NCI-H2081 (cell line): ENCODE measurements at places on chromosomes 3 and 15.

DNA sequence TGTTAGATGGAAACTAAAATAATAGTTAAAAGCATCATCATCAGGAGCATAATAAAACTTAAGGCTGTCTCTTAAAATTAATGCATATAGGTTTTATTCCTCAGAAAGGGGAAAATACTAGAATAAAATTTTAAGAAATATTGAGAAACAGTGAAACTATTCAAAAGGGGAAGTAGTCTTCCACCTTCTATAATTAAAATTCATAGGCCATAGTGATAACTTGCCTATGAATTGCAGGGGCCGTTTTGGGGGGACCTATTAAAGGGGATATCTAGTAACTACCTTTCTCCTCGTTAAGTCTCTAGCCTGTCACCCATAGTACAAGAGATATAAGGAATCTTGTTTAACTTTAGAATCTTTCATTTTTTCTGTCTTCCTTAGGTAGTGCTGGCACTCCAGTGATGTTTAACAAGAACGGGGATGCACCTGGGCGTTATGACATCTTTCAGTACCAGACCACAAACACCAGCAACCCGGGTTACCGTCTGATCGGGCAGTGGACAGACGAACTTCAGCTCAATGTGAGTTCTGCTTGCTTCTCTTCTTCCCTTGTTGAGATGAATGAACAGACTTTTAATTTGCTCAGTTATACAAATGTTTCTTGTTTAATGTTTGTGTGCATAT is 600.4 kb downstream of the GRM7 start:
- DNase-seq = no peak

GRCh38 chr15:49674370-49674769 is 53.5 kb downstream of the DTWD1 start:
- DNase-seq = no peak

GRCh38 chr15:72783004-72783639 is 436 bp downstream of the ADPGK start:
- DNase-seq = no peak

- peak; percentile 55 for DNase-seq
Observed at GRCh38 chr3:193389335-193389734, 10.8 kb upstream of the ATP13A5 start.

- no peak for DNase-seq
Observed at GRCh38 chr15:58520936-58521292, 89.1 kb downstream of the LIPC start.

- DNase-seq = no peak
Observed at GRCh38 chr3:21587894-21588293, 163.1 kb downstream of the ZNF385D start.

DNA sequence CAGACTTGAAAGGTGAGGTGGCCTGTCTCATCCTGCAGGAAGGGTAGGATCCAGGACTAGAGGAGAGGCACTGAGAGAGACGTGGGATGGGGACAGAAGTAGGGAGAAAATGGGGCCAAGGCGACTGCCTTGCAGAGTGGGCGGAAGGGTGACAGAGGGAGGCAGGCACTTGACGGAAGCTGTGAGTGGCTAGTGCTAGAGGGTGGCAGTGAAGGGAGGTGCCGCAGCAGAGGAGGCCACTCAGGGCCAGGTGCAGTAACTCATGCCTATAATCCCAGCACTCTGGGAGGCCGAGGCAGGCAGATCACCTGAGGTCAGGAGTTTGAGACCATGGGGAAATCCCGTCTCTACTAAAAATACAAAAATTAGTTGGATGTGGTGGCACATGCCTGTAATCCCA is 7.3 kb downstream of the CCDC33 start:
- no peak for DNase-seq

- no peak for DNase-seq
Observed at GRCh38 chr3:8777201-8777977, 8.0 kb upstream of the OXTR start.

DNA sequence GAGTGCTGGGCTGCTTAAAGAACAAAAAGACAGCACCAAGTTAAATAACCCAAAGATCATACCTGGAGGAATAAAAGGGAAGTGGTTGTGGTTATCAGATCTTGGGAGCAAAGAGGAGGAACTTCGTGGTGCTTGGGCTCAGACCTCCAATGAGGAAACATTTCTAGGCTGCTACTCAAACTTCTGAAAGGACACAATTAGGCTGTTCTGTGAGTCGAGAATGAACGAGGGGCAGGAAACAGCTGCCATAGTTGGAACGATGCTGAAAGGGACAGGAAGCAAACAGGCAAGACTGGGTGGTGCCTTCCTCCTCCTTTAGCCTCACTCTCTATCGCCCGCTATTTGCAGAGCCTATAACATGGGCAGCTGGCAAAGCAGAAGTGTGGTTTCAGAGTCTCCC is 276.3 kb upstream of the ARRDC4 start:
- peak; percentile 81 for DNase-seq

DNA sequence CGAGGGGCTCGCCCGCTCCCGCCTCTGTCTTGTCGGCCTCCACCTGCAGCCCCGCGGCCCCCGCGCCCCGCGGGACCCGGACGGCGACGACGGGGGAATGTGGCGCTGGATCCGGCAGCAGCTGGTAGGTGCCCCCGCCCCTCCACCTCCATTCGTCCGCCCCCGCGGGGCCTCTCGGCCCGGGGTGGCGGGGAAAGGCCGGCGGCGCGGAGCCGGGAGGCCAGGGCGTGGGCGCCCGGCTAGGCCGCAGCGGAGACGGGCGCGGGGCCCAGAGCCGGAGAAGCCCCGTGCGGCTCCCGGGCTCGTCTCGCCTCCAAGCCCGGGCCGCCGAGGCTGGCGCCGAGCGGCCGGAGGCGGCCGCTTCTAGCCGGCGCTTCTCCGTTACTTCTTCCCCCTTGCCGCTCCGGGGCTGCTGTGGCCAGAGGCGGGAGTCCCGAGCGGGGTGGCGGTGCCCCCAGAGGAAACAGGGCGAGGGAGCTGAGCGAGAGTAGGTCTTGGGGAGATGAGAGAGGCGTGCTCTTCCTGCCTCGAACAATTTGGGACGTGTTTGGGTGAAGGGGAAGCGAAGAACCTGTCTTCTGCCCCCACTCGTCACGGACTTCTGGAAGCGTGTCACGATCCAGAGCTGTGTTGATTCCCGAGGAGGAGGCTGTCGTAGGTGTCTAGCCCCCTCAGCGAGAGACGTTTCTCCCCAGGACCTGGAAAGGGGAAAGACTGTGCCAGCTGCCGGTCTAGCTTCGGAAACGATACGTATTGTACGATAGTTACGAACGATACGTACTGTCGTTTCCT is 555 bp downstream of the ATP11B start:
- peak; percentile 84 for DNase-seq

DNA sequence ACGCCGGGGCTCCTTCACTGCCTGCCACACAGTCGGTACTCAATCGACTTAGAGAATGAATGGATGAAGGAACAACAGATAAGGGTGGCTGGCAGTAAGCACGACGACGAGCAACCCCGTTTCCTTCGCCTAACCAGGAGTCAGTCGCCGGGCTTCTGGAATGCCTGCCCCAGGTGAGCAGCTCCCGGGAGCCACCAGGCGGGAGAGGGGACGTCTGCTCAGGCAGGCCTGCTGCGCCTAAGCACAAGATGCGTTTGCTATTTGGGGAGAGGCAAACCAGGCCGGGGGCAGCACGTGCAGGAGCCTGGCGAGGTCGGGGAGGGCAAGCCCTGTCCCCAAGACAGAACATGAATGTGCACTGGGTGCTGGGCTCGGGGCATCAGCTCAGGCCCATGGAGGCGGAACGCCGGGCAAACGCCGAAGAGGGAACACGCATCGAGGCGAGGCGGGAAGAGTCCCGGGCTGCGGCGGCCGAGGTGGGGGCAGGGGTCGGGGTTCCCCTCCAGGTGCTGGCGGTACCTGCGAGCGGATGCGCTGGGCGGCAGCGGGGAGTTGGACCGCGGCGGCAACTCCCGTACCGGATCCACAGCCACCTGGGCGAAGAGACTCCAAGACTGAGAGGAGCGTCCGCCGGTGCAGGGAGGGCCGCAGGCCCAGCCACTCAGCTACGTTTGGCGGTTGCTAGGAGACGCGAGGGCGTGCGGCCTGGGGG is at the start of gene CFAP92:
TSS of gene CFAP92 (minus strand) at position 616 of the 712 bp plus-strand sequence. CDS start 772 bp downstream, outside the sequence.
- DNase-seq = peak; percentile 93

- DNase-seq = no peak
Observed at GRCh38 chr3:158430968-158431367, 140.0 kb upstream of the MLF1 start.

- DNase-seq = no peak
Observed at GRCh38 chr15:68558318-68559305, 20.2 kb upstream of the CORO2B start.

- no peak for DNase-seq
Observed at GRCh38 chr15:76169911-76170800, 110.4 kb downstream of the TMEM266 start.

DNA sequence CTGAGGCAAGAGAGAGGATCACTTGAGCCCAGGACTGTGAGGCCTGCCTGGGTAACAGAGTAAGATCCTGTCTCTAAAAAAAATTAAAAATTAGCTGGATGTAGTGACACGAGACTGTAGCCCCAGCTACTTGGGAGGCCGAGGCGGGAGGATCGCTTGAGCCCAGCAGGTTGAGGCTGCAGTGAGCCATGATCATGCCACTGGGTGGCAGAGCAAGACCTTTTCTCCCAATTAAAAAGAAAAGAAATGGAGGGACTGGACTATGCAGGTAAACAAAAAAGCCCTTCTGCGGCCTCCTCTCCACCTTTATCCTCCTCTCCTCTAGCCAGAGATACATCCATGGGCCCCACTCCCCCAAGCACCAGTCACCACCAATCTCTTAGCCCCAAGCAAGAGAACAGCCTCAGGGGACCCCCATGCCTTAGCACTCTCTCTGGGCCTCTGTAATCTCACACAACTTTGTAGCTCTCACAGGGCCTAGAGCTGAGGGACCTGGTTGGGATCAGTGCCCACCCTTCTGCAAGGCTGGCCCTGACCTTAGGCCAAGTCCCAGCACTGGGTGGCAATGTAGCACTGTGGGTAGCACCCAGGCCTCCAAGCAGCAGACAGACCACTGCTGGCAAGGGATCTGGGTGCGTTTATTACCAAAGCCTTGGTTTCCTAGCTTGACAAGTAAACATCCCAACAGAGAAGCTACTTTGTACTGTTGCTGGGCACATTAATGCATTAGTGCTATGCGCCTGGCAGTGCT is 43.4 kb downstream of the FAM174B start:
- no peak for DNase-seq

- peak; percentile 31 for DNase-seq
Observed at GRCh38 chr3:15815696-15816095, 17.9 kb upstream of the ANKRD28 start.

- DNase-seq = no peak
Observed at GRCh38 chr15:77823736-77824135, 191.0 kb upstream of the LINGO1 start.

DNA sequence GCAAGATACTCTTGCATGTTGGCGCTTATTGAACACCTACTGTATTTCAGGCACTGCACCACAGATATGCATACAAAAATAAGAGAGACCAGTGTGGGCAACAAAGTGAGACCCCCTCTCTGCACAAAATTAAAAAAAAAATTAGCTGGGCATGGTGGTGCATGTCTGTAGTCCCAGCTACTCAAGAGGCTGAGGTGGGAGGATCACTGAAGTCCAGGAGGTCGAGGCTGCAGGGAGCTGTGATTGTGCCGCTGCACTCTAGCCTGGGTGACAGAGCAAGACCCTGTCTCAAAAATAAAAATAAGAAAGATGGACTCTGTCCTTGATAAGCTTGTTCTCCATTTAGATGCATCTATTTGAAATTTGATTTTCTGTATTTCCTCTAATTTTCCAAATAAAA is 20.8 kb downstream of the FEM1B start:
- no peak for DNase-seq

DNA sequence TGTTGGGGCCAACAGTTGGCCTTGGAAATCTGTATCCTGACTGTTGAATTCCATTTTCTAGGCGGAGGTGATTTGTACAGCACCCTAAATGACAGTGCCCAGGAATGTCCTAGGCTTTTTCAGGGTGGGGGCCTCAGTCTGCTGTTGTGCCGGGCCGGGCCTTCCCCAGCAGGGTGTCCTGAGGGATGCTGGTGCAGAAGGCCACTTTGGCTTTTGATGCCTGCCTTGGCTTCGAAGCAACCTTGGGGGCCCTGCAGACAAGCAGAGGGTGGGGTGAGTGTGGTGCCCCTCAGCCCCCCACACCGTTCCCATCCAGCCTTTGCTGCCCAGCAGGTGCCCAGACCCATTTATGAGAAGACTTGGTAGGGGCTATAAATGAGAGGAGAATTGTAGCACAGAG is 33.0 kb downstream of the SYNM start:
- DNase-seq = no peak

GRCh38 chr3:51671734-51672475 is 853 bp downstream of the TEX264 start:
- DNase-seq = peak; percentile 39

GRCh38 chr15:101535170-101535902 is 45.8 kb upstream of the PCSK6 start:
- no peak for DNase-seq

- DNase-seq = peak; percentile 15
Observed at GRCh38 chr3:167776066-167776685, 40.7 kb downstream of the SERPINI1 start.

DNA sequence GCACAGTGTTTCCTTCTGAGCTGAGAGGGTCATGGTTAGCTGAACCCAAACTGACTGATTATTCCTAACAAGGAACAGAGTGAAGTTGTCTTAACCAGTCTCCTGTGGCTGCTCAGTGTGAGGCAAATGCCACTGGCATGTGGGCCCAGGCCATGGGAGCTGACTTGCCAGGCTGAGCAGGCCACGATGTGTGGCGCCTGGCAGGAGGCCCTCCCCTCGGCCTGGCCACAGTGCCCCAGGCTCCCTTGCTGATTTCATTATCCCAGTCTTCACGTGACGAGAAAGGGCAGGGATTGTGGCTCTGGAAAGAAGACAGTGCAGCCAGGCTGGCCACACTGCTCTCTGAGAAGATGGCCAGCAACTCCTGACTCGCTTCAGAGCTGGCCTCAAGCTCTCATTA is 58.8 kb downstream of the SLCO2A1 start:
- no peak for DNase-seq

DNA sequence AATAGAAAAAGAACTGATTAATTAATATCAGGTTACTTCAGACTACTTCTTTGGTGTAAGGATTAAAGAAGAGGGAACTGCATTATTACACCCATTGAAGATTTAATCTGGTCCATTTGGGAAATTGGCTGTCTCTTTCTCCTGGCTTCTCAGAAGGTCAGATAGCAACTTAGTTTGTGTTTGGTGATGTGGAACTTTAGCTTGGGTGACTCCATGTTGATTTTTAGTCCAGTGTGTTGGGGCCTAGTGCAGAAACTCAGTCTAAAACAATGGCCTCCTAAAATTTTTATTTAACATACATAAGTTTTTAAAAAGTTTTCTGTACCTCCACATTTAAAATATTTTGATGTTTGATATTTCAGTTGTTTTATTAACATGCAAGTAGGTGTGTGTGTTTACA is 27.6 kb upstream of the GPD1L start:
- no peak for DNase-seq
